ENCODE measurements at places on chromosomes 3 and 15.

DNA sequence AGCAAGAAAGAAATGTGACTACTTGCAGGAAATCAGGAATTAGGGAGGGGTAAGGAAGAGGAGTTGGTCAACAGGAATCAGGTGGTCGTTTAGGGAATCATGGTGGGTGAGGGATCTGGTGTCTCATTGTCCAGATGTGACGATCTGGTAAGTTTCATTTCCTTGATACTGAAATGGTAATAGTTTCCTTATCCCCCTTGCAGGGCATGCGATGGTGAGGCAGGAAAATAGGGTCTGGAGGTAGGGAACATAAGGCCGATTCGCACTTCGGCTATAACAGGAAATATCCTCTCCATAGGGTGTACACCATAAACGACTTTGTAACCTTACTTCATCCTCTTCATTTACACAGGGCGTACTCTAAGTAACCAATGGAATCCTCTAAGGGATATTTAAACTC, 574 bp upstream of the LRRC34 start:
- no peaks in the 10 kb centered on the region for H3K27me3 ChIP-seq
- peaks cover 33% of the 10 kb centered on the region for H3K4me1 ChIP-seq
- H3K27ac ChIP-seq, result peak overlapping the region; percentile 97
- peak overlapping the region; percentile 86 for H3K4me3 ChIP-seq
- ATAC-seq, result no peak
- H3K36me3 ChIP-seq, result peaks cover 14% of the 10 kb centered on the region

GRCh38 chr15:71291723-71292122, 176.5 kb downstream of the THSD4 start:
- no peak overlapping the region for H3K27ac ChIP-seq
- H3K36me3 ChIP-seq, result no peaks in the 10 kb centered on the region
- no peak for ATAC-seq

DNA sequence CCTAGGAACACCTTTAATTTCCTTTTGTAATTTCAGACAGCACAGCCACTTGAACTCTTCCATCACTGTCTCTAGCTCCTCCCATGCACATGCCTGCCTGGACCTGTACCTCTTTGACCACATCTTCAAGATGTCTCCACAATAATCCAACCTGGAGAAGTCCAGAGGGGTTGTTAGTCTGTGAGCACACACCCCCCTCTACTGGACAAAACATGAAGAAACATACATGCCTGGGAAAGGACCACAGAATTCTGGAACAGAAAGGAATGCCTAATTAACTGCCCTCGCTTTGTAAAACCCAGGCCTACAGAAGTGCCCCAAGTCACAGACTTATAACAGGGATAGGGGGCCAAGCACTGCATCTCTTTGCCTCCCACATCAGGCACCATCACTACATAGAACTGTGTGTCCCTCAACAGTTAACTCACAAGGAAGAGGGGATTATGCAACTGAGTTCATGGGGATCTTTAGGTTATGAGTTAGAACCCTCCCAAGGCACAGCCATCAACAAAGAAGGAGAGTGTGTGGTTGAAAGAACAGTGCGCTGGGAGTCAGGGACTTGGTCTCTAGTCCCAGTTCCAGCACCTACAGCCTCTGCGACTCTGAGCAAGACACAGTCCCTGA, 61.7 kb downstream of the FMN1 start:
- ATAC-seq, result peak; percentile 22
- H3K4me3 ChIP-seq, result no peak overlapping the region
- H3K27ac ChIP-seq, result no peak overlapping the region

- H3K36me3 ChIP-seq, result no peaks in the 10 kb centered on the region
- no peak overlapping the region for H3K4me3 ChIP-seq
- no peaks in the 10 kb centered on the region for H3K27me3 ChIP-seq
- no peak overlapping the region for H3K27ac ChIP-seq
These were observed 113.5 kb upstream of the TOPAZ1 start for GRCh38 chr3:44128057-44128775.

GRCh38 chr3:171743327-171744157, 66.7 kb downstream of the PLD1 start:
- no peak overlapping the region for H3K27ac ChIP-seq
- H3K4me3 ChIP-seq, result no peak overlapping the region
- H3K36me3 ChIP-seq, result no peaks in the 10 kb centered on the region
- H3K4me1 ChIP-seq, result no peaks in the 10 kb centered on the region
- ATAC-seq, result no peak
